ENCODE measurements at places on chromosomes 7 and 10. TPM values are rescaled to one million over a fixed set of nuclear protein-coding genes. Genes with fewer than 3 reads are reported as not detected.
A peak's percentile ranks its signal among the peaks of the same experiment; 100 is the strongest.

DNA sequence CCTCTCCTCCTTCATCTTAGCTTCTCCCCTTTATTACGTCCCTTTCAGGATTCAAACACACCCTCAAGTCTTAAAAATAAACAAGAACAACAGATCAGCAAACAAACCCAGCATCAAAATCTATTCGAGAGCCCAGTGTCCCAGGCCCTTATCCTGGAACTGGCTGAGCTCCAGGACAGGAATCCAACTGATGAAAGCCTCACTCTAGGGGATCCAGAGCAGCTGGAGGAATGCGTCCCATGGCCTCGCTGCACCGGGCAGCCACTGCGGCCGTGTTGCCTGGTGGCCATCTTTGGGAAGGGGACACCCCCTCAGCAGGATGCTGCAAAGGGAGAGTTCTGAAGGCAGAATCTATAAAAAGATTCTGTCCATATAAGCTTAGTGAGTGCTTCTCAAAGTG, 156.5 kb upstream of the BMPER start:
- DNase-seq, result no peak

DNA sequence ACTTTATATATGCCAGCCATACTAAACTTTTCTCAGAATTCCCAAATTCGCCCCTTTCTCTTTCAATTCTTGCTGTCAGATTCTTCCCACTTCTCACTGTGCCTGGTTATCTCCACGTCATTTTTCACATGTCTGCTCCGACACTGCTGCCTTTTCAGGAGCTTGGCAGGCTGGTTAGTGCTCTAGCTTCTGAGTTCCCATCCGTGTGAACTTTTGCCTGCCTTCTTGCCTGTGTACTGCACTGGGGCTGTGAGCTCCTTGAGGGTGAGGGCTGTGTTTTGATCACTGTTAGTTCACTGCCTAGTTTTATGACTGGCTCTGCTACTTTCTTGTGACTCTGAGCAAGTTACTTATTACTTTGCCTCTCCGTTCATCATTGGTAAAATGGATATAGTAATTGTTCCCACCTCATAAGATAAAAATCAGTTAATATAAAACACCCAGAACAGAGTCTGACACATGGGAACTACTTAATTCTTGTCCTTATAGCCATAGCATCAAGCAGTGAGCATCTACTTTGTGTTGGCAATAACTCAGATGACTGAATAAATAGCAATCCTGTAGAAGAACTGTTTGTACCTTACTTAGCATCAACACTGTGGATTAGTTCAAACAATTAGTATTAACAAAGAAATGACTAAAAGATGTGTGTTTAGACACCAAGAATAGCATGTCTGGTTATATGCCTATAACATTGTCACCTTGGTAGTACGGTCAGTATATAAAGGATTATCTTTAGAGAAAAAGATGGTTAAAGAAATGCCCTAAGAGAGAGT, 5.5 kb downstream of the GSTO1 start:
- DNase-seq, result no peak

ZNF804B gene
- total RNA-seq, result not detected

EN2 gene
- total RNA-seq, result not detected

- DNase-seq, result no peak
Measured at GRCh38 chr10:802506-802905, 113.0 kb upstream of the DIP2C start.

- no peak for DNase-seq
Measured at GRCh38 chr10:51527522-51528219, 171.7 kb downstream of the CSTF2T start.

DNA sequence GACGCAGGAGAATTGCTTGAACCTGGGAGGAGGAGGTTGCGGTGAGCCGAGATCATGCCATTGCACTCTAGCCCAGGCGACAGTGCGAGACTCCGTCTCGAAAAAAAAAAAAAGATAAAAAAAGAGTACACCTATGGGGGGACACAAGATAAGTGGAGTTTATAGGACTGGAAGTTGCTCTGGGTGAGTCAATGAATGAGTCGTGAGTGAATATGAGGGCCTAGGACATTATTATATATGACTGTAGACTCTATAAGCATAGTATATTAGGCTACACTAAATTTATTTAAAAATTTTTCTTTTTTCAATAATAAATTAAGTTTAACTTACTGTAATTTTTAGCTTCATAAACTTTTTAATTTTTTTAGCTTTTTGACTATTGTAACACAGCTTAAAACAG, 19.4 kb upstream of the SGCE start:
- DNase-seq, result no peak

ARHGAP21 gene
- total RNA-seq, result 107 TPM

DNA sequence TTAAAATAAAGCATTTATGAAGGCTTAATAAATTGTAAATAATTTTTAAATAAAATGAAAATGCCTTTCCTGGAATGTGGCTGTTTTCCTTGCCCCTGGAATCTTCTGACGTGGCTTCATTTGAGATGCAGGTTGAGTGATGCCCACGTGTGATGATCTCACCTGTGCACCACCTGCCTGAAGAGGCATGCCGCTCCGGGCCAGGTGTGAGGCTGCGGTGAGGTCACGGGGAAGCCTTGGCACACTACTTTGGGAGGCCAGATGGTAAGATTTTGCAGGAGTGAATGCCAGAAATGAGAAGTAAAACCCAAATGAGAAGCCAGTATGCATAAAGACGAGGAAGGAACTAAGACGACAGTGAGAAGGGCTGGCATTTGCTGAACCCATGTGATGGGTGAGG, 36.2 kb downstream of the GOT1 start:
- DNase-seq, result no peak

DNA sequence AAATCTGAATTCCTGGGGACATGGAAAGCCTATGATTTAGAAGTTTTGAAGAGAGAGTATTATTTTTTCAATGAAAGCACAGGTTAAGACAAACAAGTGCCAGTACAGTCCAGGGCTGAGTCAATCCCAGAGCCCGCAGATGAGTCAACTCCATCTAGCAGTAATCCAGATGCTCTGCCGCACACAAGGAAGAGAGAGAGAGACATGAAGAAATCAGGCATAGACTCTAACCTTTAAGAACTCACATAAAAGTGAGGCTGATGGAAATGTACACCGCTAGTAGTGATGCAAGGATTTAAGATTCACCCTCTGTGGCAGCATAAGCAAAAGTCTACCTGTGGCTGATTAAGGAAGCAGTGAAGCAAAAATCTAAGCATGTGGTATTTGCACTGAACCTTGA, 651.5 kb downstream of the TNS3 start:
- DNase-seq, result no peak

DNA sequence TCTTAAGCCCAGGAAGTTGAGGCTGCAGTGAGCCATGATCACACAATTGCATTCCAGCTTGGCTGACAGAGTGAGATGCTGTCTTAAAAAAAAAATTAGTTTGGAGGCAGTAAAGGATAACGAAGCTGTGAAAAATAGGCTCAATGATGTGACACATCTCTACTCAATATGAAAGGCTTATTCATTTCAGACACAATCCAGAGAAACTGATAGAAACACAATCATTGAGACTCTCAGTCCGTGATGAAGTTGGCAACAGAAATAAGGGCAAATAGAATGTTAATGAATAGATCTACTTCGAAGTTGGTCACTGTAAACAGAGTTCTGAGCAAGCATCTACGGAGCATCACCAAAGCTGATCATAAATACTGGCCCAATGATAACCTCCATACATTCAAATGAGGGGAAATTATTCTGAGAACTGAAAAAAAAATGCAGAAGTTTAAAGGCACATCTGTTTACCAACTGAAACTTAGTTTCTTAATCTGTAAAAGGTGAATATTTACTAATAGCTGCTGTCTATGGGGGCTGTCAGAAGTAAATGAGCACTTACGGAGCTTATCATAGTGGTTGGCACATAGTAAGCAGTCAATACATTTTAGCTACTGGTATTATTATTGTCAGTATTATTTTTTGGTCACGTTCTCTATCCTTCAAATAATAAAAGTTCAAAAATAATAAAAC, 70.4 kb downstream of the AKR1B1 start:
- no peak for DNase-seq

GFRA1 gene
- 1.0 TPM for total RNA-seq

DNA sequence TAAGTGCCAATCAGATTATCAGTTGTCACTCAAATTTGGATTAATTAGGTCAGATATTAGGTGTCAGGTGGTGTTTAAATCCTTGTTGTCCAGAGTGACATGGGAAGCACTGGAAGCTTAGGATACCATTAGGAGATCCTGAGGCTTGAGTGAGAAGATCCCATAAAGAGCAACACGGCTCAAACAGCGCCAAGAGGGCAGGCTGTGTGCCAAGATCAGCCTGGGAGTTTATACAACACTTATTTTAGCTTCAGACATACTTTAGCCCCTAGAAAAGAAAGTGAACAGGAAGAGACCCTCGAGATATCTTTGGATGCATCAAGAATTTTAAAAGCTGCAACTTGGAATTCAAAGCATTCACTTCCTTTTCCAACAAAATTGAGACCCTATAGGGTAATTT, 14.2 kb upstream of the ACTA2 start:
- DNase-seq, result no peak

TEX36 gene
- total RNA-seq, result not detected

DNA sequence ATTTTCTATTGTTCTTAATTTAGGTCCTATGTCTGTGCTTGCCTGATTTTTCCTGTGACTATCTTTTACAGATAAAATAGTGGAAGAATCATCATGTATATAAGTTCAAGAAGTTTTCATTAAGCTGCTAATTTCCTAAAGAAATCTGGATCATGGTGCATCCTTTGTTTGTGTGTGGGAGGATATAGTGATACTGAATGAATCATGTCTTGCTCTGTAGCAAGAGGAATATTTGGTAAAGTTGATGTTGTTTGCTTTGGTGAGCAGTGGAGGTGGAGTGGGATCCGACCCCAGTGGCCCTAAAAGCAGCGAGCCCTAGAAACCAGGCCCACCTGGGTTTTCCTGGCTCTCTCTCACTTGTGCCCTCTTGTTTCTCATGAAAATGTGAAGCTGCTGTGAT, 83.7 kb downstream of the CCNY start:
- no peak for DNase-seq

GDF2 gene
- not detected for total RNA-seq

- DNase-seq, result no peak
Measured at GRCh38 chr10:126433351-126433750, 45.1 kb upstream of the ADAM12 start.

GRCh38 chr7:136050462-136050847, 73.3 kb upstream of the MTPN start:
- no peak for DNase-seq

- no peak for DNase-seq
Measured at GRCh38 chr7:57199252-57199651, 67.0 kb upstream of the ZNF479 start.

PRKCQ gene
- total RNA-seq, result 0.94 TPM

- no peak for DNase-seq
Measured at GRCh38 chr10:53489335-53490182, 717.0 kb upstream of the MBL2 start.

GRCh38 chr10:50420196-50420595, 168.9 kb upstream of the ASAH2 start:
- no peak for DNase-seq

GRCh38 chr10:86756511-86757112, at the start of gene BMPR1A:
BMPR1A (plus strand) TSS chr10:86756619; CDS start chr10:86876019, 119,400 bp downstream.
- DNase-seq, result peak; percentile 22

GRCh38 chr7:70590126-70590854, 541.7 kb upstream of the GALNT17 start:
- DNase-seq, result peak; percentile 53

GRCh38 chr10:5355594-5356301, 9.0 kb upstream of the UCN3 start:
- no peak for DNase-seq

DNA sequence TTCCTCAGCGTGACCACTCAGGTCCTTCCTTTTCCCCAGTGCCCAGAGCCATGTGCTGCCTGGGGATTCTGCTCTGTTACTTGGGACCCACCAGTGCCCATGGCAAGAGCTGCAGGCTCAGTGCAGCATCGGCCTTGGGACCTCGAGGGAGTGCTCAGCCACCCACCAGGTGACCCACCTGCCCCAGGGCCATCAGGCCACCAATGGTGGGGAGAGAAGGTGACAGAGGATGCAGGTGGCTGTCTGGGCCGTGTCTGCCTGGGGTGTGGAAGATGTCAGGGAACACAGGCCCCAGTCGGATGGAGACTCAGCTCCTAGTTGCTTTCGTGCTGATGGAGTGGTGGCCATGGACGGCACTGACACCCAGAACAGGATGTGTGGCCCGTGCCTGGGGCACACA, 104.7 kb upstream of the FAM20C start:
- no peak for DNase-seq

DNA sequence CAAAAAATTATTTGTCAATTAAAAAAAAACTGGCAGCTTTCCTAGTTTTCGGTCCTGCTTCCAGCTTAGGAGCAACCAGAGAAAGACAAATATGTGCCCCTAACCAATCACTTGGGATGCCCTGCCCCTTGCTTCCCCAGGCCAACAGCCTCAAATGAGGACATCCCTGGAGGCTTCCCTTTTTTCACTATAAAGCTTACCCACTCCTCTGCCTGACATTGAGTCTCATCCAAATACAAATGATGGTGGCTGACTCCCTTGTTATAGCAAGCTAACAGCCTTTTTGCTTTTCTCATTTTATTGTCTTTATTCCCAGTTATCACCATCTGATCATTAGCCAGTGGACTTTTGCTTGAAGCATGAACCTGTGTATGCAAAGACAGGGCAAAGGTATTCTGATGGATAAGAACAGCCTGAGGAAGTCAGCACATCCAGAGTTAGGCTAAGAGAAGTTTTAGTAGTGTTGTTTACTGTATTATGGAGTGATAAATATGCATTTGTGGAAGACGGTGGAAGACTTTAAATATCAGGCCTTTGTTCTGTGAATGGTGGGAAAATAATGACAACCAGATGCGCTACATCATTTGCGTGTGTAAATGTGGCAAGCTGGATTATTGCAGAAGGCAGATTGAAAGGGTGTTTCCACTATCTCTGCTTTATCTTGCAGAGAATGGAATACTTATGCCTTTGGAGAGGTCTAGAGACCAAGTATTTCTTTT, 1.7 kb upstream of the CCM2 start:
- no peak for DNase-seq
